ENCODE measurements at places on chromosomes 6 and 20.

GRCh38 chr6:40128127-40128526 is 193.9 kb upstream of the MOCS1 start:
- no peak for DNase-seq

GRCh38 chr6:70314296-70314695 is 11.4 kb upstream of the COL9A1 start:
- DNase-seq = no peak

- no peak for DNase-seq
Measured at GRCh38 chr6:69408886-69409285, 387.9 kb downstream of the LMBRD1 start.

DNA sequence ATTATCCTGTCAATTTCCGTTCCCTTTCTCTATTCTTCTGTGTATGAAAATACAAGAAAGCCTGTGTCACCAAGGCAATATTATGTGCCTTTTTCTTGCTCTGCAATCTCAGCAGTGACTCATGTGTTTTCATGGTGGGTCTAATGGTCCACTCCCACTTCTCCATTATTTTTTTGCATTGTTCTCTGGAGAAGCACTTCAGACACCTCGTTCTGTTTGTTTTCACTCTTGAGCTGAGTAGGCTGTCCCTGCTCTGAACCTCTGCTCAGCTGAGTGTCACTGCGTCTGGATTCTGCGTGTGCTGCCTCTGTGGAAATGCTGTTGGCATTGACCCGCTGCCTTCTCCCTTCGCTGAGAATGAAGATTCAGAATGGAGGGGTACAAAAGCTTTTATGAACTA is 230.6 kb downstream of the TMEM242 start:
- DNase-seq = no peak

DNA sequence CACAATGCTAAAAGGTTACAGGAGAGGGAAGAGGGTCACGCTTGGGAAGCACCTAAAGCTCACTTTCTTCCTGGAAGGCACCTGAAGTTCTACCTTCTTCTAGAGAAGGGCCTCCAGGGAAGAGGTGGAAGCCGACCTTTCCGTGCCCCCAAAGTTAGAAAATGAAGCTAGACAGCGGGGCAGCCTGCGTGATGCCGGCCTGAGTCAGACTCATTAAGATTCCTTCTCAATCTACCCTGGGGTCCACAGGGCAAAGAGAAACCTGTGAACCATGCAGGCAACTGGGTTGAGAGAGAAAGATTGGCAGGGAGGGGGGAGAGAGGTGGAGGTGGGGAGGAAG is 54.8 kb upstream of the CCDC167 start:
- DNase-seq = no peak

DNA sequence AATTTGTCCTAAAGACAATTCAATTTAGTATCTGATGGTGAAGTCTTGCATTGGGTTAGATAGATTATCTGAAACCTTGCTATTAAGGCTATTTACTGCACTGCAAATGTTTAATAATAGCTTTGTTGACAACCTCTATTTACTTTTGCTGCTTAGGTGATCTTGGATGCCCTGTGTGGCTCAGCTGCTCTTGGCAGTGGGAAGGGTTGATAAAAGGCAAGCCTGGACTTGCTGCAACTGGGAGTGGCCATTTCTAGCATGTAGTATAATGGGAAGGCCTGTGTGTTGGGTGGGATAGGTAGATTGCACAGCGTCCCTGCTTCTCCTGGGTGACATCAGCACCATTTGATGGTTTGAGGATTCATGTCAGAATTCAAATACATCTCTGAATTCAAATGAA is 49.1 kb downstream of the ARMC2 start:
- DNase-seq = no peak

DNA sequence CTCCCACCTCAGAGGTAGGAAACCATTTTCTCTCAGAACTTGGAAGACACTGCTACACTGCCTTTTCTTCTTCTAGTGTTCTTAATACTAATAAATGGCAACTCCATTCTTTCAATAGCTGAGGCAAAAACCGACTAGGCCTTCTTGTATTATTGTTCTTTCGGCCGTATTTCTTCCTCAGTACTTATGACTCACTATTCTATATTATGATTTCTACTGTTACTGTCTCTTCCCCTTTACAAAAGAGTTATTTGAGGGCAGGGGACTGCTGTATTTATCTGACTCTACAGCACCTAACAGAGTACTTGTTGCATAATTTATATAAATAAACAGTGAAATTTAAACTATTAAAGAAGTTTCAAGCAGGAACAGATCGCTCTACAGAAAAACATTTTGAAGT is 3.1 kb downstream of the DNAAF9 start:
- no peak for DNase-seq

GRCh38 chr6:31193206-31193605 is 22.7 kb upstream of the POU5F1 start:
- no peak for DNase-seq

- no peak for DNase-seq
Measured at GRCh38 chr6:148303616-148304015, 39.0 kb upstream of the SASH1 start.

DNA sequence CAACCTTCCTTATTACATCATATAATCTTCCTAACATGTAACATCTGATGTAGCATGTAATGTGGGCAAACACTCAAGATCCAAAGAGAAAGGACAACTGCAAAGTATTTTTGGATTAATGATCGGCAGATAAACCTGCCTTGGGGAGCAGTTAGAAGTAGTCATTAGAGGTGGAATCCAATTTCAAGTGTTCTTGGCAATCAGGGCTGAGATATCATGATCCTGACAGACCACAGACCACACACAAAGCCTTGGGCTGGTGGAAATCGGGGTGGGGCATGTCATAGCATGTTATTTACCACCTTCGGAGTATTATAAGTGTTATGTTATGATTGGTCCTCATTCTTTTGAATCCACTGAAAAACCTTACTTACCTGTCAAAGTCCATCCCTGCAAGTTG is 16.3 kb downstream of the NCOA5 start:
- DNase-seq = no peak

- DNase-seq = no peak
Measured at GRCh38 chr6:145206247-145206907, 528.9 kb downstream of the EPM2A start.

GRCh38 chr6:116714296-116714695 is 33.3 kb downstream of the KPNA5 start:
- DNase-seq = no peak

- DNase-seq = no peak
Measured at GRCh38 chr20:20580139-20580538, 132.3 kb downstream of the RALGAPA2 start.

- no peak for DNase-seq
Measured at GRCh38 chr6:105745464-105746129, 340.5 kb upstream of the PRDM1 start.

DNA sequence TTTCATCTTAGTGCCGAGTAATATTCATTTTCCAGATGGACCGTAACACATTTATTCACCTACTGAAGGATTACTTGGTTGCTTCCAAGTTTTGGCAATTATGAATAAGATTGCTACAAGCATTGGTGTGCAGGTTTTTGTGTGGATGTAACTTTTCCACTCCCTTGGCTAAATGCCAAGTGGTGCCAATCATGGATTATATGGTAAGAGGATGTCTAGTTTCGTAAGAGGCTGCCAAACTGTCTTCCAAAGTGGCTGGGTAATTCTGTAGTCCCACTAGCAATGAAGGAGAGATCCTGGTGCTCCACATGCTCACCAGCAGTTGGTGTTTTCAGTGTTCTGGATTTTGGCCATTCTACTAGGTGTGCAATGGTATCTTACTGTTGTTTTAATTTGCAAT is 117.1 kb downstream of the IRF4 start:
- no peak for DNase-seq

DNA sequence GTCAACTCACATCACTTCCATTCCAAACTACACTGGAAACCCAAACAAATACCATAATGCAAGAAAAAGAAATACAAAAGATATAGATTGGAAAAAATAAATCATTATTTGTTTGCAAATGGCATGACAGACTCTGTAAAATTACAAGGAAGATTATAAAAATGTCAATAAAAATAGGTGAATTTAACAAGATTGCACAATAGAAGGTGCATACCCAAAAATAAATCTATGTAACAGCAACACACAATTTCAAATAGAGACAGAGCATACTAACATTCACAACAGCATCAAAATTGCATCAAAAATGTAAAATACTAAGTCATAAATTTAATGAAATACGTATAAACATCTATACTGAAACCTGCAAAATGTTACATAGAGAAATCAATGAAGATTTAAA is 1140.0 kb upstream of the GJE1 start:
- no peak for DNase-seq

GRCh38 chr6:1614448-1615150 is 4.9 kb downstream of the FOXC1 start:
- DNase-seq = peak; percentile 15

DNA sequence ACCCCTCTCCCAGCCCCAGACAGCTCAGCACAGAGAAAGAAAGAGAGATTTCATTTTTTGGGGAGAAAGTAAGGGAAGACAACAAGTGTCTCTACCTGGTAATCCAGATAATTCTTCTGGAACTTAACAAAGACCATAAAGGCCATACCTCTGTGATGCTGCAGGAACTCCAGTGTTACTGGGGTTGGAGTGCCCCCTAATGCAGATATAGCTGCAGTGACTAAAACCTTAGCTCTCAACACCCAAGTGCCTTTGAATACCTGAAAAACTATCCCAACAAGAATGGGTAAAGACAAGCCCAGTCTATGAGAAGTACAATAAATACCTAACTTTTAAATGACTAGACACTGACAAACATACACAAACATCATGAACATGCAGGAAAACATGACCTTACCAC is 365.3 kb upstream of the PTCHD4 start:
- DNase-seq = no peak

DNA sequence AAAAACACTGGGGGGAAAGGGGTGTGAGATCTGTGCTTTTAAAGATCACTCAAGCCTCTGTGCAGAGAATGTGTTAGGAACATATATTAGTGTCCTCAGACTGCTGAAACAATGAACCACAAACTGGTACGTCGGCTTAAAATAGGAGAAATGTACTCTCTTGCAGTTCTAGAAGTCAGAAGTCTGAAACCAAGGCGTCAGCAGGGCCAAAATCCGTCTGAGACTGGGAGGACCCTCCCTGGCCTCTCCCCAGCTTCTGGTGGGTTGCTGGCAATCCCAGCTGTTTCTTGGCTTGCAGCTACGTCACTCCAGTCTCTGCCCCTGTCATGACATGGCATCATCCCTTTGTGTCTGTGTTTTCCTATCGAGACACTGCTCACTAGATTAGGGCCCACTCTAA is 3.9 kb downstream of the CDH26 start:
- no peak for DNase-seq

DNA sequence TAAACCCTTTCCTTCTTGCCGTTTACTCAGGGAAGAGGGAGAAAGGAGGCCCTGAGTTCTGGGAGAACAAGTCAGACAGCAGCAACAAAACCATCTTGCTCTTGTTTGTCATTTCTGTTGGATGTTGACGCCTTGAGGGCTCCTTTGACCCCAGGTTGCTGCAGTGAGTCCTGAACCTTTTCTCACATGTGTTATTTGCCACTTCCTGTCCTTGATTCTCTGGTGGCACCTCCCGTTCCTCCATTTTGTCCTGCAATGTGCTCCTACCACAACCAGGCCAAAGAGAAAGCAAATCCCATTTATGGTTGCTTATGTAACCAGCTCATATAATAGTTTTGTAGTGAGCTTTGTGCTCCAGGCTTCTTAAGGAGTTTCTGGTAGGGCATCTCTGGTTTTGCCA is 66.6 kb upstream of the ADGRF4 start:
- DNase-seq = no peak

- no peak for DNase-seq
Measured at GRCh38 chr20:10370091-10370887, 63.7 kb downstream of the MKKS start.

GRCh38 chr6:147530132-147531060 is 21.9 kb downstream of the SAMD5 start:
- no peak for DNase-seq

DNA sequence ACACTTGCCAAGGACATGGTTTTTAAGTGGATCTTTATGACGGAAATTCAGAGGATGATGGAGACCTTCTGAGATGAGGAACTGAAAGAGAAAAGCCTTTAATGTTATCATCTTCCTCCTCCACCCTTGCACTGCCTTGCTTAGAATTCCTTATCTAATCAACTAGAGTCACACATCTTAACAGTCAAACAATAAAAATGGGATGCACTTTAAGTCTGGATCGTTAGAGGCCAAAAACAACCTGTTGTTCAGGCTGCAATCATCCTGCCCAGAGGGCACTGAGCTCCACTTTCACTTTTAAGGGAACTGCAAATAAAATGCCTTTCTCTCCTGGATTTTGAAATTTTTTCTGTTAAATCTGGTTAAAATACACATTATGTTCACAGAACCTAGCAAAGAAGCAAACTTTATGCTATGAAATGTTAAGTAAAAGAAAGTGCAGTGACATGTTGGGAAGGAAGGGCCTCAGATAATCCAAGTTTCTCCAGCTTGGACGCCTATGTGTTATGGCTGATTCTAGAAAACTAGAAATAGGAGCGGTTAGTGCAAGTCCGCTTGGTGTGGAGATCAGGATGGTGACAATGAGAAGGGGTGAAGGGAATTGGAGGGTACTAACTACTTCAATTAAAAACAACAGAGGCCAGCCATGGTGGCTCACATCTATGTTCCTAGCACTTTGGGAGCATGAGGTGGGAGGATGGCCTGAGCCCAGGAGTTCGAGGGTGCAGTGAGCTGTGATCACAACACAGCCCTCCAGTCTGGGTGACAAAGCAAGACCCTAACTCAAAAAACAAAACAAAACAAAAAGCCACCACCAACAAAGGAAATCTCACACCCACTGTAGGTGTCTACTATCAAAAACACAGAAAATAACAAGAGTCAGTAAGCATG is 66.4 kb upstream of the KIF13A start:
- DNase-seq = no peak

DNA sequence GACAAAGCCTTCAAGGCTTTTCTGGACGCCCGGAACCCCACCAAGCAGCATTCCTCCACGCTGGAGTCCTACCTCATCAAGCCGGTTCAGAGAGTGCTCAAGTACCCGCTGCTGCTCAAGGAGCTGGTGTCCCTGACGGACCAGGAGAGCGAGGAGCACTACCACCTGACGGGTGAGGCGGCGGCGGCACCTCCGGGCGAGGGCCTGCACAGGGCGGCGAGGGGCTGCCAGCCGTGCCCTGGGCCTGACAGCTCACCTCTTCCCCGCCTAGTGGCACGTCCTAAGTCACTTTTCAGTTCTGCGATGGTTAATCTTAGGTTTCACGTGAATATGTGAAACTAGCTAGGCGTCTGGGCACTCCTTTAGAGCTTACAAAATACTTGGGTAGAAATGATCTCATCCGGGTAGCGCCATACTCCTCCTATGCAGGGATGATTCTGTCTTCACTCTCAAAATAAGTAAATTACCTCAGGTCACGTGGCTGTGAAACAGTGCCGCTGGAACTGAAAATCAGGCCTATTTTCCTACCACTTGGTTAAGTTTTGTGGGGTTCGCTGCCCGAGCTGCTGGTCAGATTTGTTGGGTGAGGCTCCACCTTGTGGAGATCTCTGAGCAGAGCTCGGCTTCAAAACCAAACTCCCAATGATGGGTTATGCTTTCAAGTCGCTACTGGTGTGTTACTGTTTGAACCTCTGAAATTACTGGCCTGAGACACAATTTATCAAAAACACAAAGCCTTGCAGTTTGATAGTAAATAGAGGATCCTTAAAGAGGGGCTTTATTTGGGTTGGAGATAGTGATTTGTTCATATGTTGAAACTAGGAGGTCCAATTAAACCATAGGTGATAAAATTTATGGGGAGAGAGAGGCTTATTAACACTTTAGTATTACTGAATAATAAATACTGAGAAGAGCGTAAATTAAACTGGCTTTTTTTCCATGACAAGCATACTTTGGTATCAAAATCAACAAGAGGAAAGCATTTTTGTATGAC is 15.5 kb upstream of the CLDN20 start:
- peak; percentile 44 for DNase-seq

Measured in activated CD4-positive, alpha-beta T cell treated with anti-CD3 and anti-CD28 coated beads, Interleukin-2, amount 50 U/mL, for 48 hours (primary cell).